ENCODE measurements at places on chromosomes 11 and 22. TPM values are rescaled to one million over a fixed set of nuclear protein-coding genes. Genes with fewer than 3 reads are reported as not detected.

Gene DMC1
- polyA plus RNA-seq: 0.30 TPM

DNA sequence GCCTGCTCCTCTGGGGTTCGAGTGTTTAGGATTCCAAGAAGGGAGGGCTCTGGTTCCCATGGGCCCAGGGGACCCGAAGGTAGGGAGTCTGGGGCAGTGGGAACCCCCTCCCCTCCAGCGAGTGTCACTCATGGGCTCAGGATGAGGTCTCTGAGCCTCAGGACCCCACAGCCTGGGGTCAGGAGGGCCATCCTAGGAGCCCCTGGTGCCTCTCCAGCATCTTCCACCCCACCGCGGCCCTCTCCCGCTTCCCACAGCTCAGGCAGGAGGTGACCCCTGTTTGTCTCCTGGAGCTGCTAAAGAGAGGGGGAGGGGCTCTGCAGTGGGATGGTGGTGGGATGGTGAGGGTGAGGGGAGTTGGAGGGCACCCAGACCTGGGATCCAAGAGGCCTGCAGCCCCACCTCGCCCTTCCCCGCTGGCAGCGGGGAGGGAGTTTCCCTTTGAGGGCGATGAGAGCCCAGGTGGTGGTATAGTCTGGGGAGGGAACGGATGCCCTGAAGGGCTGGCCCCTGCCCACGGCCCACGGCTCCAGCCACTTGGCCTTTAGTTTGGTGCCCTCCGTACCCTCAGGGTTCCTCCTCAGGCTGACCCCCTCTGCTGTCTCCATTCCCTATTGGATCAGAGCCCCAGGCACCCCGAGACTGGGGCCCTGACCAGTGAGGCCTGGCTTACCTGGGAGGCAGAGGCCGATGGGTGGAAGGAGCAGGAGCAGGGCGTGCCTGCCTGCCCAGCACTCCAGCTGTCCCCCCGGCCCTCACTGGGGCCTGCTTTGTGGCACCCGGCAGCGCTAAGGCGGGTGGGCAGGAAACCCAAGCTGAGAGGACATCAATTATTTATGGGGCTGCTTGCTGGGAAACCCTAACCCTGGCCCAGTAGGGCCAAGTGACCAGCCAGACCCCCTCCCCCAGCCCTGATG is 1.1 kb upstream of the CABP4 start:
- no peak for DNase-seq

Gene GLYAT
- 0.18 TPM for polyA plus RNA-seq

Gene LMO2
- polyA plus RNA-seq: 31.1 TPM

- DNase-seq: no peak
Measured at GRCh38 chr11:64323373-64323772, 5.5 kb downstream of the PRDX5 start.

DNA sequence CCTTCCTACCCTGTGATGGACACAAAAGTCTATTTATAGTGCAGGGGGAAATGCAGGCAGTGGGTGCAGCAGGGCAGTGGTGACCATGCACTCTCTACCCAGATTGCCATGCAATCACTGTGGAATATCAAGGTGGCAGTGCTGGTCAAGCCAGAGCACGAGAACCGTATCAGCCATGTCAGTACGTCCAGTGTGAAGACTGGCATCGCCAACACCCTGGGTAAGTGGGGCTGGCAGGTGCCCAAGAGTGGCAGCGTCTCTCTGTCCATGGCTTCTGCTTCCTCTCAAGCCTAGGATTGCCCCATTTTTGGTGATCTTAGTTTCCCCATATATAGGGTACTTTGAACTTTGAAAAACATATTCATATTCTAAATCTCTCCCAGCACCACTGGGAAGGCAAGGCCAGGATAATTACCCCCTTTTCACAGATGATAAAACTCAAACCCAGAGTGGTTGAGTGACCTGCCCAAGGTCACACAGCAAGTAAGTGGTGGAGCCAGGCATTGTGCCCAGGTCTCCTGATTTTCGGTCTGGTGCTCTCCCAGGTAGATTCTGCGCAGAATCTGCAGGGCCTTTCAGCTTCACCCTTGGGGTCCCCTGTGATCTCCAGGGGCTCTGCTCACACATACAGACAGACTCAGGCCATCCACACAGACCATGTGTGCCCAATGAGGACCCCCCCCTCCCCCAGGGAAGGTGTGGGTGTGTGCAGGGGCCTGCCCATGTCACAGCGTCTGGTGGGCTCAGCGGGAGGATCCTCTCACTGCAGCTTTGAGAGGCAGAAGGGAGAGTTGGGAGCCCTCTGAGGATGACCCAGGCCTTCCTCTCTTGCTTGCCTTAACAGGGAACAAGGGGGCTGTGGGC is 7.1 kb downstream of the INPPL1 start:
- DNase-seq: no peak

Gene PDGFB
- polyA plus RNA-seq: 4.3 TPM

- no peak for DNase-seq
Measured at GRCh38 chr11:22633354-22633902, 7.8 kb upstream of the FANCF start.

Gene ZP1
- polyA plus RNA-seq: 1.5 TPM

Gene MUC5B
- 0.02 TPM for polyA plus RNA-seq

- peak; percentile 75 for DNase-seq
Measured at GRCh38 chr11:107565219-107565937, at the start of gene ALKBH8. Gene ALKBH8 (minus strand): TSS chr11:107565735. CDS start chr11:107560893, 4,842 bp downstream.

GRCh38 chr11:888310-889212 is 22.0 kb downstream of the CHID1 start:
- no peak for DNase-seq

Gene HBG1
- polyA plus RNA-seq: 0.41 TPM

Gene LDHAL6A
- polyA plus RNA-seq: 0.07 TPM

DNA sequence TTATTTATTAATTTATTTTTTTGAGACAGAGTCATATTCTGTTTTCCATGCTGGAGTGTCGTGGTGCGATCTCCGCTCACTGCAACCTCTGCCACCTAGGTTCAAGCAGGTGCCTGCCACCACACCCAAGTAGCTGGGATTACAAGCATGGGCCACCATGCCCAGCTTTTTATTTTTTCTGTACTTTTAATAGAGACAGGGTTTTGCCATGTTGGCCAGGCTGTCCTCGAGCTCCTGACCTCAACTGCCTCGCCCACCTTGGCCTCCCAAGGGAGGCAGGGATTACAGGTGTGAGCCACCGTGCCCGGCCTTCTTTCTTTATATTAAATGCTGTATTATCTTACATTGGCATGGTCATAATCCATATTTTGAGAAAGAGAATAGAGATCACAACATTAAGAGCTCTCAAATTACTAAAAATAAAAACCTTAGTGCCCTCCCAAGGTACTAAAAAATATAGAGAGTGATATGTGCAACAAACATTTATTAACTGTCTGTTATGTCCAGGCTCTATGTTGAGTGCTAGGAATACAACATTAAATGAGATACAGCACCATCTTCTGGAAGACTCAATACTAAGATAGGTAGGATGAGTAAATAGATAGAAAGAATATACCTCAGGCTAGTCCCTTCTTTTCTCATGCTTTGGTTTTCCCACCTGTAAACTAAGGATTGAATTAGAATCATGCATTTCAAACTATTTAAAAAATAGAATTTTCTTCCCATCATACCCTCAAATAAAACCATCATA is 84.1 kb downstream of the BBOX1 start:
- no peak for DNase-seq

GRCh38 chr22:22666307-22667091 is 22.1 kb downstream of the GGTLC2 start:
- DNase-seq: no peak

Gene ROM1
- 7.6 TPM for polyA plus RNA-seq

DNA sequence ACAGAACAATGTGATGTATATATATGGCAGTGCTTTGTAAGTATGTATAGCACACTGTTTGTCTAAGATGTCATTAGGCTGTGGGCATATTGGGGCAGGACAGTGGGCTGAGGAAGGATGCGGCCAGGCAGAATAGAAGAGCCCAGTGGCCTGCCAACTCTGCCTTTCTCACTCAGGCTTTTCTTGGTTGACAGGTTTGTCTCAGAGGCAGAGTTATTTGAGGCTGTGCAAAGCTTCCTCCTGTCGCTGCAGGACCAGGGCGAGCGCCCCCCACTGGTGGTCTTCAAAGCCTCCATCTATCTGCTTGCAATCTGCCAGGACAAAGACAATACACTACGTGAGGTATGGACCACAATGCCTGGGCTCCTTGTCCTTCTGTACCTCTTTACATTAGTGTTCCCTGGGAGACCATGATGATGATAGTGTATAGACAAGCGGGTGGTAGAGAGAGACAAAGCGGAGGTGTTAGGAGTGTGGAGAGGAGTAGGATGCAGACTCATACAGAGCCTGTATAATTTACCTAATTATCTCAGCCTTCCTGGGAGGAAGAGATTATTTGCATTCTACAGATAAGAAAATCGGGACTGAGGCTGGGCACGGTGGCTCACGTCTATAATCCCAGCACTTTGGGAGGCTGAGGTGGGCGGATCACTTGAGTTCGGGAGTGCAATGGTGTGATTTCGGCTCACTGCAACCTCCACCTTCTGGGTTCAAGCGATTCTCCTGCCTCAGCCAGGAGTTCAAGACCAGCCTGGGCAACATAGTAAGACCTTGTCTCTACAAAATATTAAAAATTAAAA is 37.3 kb upstream of the CCDC134 start:
- peak; percentile 8 for DNase-seq

DNA sequence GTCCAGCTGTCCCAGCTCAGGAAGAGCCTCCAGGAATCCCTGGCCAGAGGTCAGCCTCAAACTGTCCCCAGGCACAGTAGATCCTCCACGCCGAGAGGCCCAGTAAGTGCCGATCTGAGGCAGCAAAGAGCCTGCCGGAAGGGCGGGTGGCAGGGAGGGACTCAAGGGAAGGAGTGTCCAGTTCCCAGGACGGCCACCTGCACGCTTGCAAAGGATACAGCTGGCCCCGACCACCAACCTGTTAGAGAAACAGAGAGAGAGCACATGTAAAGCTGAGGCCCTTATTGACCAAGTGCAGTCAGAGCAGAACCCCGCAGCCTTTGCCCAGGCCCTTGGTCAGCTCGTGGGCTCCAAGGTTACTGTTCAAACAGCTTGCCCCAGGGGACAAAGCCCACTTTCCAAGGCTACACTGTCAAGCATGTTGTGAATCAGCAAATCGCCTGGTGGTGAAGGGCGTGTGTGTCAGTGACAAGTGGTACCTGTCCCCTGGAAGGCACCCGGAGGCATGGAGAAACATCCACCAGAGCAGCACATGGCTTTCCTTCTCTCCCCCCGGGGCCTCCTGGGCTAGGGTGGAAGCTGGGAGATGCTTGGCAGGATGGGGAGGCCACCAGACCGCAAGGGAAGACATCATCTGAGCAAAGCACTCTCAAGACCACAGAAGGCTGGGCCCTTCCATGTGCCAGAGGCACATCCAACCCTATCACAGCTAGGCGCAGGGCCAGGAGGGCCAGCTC is 42.6 kb upstream of the COMT start:
- DNase-seq: no peak
